Heart right ventricle (tissue), 16 donors: ENCODE measurements at places on chromosomes 5 and 9.

- no peak for DNase-seq
Measured at GRCh38 chr5:145979270-145980223, 43.2 kb downstream of the SH3RF2 start.

DNA sequence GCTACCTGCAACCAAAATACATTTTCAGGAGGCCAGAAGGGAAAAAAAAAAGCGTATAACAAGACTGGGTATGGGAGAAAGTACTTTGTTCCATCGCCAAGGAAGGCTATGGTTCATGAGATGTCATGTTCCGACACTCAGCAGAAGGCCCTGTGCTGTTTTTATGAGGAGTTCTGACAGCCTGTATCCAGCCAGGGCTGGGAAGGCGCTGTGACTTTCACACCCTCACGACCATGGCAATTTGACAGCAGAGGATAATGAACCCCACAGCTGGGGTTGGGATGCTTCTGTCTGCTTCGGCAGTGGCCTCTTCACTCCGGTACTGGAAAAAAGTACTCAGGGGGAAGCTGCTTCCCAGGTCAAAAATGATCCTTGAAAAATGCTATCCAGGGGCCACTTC lies 154.4 kb downstream of the PRELID2 start:
- DNase-seq = peak; percentile 38

DNA sequence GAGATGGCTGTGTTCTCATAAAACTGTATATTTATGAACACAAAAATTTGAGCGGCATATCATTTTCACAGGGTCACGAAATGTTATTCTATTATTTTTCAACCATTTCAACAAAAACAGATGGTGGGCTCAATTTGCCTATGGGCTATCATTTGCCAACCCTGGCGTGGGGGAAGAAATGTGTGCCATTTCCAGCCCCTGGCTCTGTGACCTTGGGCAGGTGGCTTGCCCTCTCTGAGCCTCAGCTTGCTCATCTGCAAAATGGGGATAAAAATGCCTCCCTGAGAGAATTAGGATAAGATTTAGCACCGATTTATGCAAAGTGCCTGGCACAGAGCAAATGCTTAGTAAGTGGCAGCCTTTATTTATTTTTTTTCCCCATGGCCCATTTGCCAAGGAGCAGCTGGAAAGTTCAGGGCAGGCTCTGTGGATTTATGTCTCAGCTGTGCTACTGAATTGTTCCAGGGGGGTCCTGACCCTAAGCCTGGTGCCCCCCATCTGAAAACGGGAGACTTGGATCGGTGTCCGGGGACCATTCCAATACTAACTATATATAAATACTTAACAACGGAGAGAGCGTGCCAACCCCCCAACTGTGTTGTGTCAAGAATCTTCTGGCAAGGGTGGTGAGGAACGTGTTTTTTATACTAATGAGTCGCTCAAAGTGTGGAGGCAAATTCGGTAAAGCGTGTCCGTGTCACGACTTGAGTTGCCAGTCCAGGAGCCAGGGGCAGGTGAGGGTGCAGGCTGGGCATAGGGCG lies 34.5 kb downstream of the HRH2 start:
- DNase-seq = no peak

DNA sequence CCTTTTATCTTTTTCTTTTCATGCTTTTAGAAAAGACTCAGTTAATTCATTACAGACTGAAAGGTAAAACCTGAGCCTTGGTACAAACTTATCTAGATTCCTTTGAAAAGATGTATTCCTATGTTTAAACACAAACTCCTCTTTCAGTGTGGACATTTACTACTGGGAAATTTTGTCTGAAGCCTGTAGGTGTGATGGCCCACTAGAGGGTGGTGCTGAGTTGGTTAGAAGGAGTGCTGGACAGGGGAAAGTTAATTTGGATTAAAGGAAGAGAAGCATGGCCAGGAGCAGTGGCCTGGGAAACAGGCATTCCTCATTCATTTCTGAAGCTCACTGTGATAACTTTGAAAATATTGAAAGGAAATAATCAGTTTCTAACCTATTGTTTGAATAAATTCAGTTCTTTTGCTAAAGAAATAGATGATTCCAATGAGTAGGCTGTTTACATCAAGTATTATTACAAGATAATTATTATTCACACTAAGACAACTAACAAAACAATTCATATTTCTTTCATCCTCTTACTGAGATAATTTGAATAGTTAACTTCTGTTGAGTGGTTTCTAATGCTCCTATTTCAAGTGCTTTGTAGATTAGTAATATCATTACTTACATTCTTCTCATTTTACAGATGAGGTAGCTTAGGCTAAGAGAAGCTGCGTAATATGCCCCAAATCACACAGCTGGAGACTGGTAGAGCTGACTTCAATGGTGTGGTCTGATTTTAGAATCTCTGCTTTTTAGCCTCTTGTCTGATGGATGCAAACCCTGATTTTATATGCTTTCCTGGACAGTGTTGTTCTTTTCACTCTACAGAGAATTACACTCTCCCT lies 150.9 kb downstream of the ADGRV1 start:
- DNase-seq = no peak

DNA sequence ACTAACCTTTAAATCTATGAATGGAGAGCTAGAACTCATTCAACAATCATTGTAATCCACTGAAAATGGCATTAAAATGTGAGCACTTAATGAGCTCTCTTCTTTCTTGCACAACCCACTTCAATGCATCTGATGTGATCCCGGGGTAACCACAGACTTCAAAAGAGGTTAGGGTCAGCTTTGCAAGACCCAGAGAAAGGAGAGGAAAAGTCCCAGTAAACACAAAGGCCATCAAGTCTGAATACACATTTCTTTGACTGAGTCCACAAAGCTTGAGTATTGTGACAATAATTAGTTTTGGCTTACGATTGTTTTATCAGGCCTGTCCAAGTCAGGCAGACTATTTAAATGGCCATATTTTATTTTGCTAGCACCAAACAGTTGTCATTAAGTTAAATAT lies 148.8 kb upstream of the ZNF608 start:
- no peak for DNase-seq

GRCh38 chr5:112878760-112879159 lies 17.7 kb downstream of the SRP19 start:
- DNase-seq = no peak
